GOT3 (cell line): ENCODE measurements at places on chromosomes 6 and 20.

- DNase-seq = no peak
Measured at GRCh38 chr6:28729501-28730402, 194.0 kb downstream of the TRIM27 start.

DNA sequence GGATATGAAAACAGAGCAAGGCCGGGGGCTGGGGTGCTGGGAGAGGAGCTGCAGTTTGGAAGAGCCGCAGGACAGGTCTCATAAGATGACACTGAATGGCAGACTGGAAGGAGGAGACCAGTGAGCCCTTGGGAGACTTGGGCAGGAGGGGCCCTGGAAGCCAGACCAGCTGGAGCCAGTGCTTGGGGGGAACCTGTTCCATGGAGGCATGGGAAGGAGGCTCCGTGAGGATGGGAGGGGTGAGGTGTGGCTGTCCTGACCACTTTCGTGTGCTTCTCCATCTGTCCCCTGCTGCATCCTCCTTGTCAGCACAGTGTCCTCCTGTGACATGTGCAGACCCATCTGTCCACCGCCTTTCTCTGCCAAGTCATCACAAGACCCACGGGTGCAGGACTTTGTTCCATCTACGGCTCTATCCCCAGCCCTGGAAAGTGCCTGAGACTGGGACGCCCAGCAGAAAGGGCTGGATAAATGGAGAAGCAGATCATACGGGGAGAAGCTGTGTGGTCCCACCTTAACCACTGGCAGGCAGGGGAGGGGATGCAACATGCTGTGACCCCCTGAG is 84.8 kb upstream of the MPC1 start:
- DNase-seq = no peak

- no peak for DNase-seq
Measured at GRCh38 chr6:3643921-3644738, 107.4 kb downstream of the PXDC1 start.

- no peak for DNase-seq
Measured at GRCh38 chr6:157813191-157813590, 9.9 kb upstream of the SNX9 start.

- no peak for DNase-seq
Measured at GRCh38 chr6:138785079-138785478, 10.8 kb upstream of the ECT2L start.

- no peak for DNase-seq
Measured at GRCh38 chr6:380234-381218, 11.0 kb upstream of the IRF4 start.
